ENCODE measurements at places on chromosomes 5 and 9.

DNA sequence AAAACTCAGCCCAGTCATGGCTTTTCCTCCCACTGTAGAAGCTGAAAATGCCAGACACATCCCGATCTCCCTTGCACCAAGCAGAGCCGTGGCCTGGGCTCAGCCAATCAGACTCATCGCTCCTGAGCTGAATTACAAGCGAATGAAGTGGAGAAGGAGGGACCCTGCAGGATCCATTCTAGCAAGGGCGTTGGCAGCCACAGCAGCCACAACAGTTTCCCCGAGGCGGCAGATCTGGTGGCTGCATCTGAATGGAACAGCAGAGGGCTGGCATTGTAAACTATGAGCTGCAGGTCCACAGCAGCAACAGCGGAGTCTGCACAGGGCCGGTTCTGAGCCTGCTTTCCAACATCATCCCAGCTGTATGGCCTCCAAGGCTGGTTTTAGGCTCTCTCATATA is 23.8 kb downstream of the ALG2 start:
- DNase-seq: no peak

DNA sequence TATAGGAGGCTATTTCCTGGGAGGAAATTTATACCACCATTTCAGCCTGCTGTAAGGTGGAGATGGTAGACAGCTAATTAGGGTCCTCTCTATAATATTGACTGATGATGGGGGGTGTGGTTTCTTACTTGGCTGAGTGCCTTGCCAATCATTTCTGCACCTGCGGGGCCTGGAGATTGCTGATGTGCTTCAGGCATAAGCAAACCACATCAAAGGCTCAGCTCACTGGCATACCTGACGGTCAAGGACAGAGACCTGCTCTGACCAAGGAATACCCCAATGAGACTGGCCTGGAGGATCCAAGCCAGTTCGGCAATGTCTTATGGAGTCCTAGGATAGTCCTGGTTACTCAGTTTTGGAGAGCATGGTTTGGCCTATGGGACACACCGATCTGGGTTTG is 29.5 kb downstream of the ANKH start:
- DNase-seq: no peak

- DNase-seq: no peak
These were observed 87.5 kb upstream of the SSBP2 start for GRCh38 chr5:81838307-81838906.

DNA sequence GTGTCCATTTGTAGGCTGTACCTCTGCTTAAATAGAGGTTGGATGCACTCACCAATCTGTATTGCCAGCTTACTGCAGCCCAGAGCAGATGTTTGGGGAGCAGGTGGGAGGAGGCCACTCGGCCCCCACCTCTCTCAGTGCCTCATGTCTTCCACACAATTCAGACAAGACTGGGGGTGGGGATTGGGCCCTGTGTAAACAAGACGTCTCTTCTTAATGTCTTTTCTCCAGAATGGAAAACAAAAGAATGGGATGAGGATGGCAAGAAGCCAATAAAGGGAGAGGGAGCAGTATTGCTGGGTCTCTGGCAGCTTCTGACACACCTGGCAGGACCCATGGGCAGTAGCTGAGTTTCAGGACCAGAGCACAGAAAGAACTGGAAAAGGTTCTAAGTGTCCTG is 64.9 kb downstream of the SIL1 start:
- no peak for DNase-seq

GRCh38 chr5:171127314-171127713 is 181.7 kb upstream of the TLX3 start:
- no peak for DNase-seq
